ENCODE measurements at places on chromosomes 11 and 22. TPM values are rescaled to one million over a fixed set of nuclear protein-coding genes. Genes with fewer than 3 reads are reported as not detected.

OVOL1 gene
- not detected for total RNA-seq

GRCh38 chr11:11390068-11390771 lies 37.2 kb upstream of the CSNK2A3 start:
- DNase-seq = no peak

DNA sequence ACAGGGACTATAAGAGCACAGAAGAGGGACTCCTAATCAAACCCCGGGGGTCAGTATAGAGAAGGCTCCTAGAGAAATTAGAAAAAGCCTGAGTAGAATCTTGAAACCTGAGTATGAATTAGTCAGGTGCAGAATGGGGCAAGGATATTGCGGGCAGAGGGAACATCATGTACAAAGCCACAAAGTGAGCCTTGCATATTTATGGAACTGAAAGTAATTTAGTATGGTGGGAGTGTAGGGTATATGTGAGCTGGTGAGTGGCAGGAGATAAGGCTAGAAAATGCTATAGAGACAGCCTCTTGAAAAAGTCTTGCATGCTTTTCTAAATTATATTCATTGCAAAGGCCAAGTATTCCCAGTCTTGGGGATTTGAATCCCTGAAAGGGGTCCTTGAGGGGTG lies 93.7 kb downstream of the STIM1 start:
- DNase-seq = no peak

EXT2 gene
- total RNA-seq = 58.7 TPM

DNA sequence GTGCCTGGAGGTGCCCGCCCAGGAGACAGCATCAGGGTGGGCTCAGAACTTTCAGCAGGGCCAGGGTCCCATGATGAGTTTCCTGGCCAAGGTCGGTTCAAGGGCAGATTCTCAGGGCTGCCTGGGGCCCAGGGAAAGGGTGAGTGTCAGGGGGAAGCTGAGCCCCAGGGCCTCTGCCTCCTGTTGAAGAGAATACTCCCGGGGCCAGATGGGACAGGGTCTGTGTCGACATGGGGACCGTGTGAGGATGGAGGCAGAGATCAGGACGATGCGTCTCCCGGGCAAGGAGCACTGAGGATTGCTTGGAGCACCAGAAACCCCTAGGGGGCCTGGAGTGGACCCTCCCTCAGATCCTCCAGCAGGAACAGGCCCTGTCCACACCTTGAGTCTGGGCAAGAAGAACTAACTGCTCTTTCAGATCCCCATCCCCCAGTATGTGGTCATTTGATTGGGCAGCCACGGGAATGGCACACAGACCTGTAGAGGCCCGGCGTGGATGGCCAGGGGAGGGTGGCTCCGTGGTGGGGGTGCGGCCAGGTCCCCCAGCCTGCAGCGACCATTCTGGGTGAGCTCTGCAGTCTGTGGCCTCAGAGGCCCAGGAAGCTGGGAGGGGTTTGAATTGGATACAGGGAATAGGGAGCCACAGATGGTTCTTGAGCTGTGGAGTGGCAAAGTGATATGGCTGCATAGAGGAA lies 1078.7 kb downstream of the BRD1 start:
- DNase-seq = no peak

- no peak for DNase-seq
Observed at GRCh38 chr22:24355574-24355973, 71.8 kb upstream of the ADORA2A start.

DNA sequence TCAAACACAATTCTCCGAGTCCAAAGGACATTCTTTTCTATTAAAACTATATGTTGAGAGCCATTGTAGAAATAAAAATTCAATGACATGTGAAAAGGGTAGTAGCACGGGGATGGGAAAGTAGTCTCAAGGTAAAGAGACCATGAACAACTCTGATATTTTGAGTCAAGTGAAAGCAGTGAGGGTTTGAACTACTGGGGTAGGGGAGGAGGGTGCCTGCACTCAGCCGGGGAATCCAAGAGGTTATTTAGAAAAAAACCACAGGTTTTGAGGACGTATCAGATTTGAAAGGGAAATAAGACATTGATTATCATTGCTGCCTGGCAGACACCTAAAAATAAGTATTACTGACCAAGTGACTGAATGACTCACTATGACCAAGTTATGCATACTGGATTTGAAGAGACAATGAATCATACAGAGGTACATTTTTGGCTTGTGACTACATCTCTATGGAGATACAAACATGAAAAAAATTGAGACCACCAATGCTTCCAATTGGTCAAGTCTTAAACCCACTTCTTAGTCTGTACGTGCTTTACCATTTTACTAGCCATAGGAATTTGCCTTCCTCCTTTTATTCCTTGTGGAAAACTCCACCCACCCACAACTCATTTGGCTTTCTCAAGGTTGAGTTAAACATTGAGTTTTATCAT lies 2.2 kb upstream of the OR52H1 start:
- DNase-seq = no peak

DNA sequence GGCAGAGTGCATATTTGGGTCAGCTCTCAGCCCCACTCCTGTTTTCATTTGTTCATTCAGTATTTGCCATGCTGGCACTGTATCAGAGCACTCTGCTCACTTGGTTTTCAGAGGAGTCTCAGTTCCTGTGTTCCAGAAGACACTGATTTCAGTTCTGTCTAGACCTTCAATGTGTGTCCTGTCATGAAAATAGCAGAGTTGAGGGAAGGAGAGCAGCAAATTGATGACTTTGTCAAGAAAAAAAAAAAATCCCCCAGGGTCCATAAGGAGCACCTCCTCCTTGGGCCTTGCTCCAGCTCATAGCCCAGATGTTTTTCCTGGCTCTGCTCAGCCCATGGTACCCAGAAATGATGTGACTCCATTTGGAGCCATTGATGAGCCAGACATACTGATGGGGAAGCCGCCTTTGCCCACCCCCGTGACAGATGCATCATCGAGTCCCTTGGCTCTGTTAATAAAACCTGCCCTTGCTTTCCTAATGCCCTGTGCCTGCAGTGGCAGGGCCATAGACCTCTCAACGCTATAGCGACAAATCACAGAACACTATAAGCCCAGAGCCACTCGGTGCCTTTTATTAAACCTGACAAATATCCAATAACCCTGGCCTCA lies 107.0 kb downstream of the PKNOX2 start:
- DNase-seq = no peak

- DNase-seq = peak; percentile 47
Observed at GRCh38 chr11:134048028-134048427, 20.8 kb upstream of the JAM3 start.

GRCh38 chr11:70290361-70291065 lies 20.0 kb downstream of the PPFIA1 start:
- no peak for DNase-seq

UPB1 gene
- total RNA-seq = 1.3 TPM

- DNase-seq = no peak
Observed at GRCh38 chr22:25749420-25750169, 7.6 kb downstream of the MYO18B start.

GRCh38 chr22:37406441-37407235 lies 20.6 kb downstream of the ELFN2 start:
- no peak for DNase-seq

DNA sequence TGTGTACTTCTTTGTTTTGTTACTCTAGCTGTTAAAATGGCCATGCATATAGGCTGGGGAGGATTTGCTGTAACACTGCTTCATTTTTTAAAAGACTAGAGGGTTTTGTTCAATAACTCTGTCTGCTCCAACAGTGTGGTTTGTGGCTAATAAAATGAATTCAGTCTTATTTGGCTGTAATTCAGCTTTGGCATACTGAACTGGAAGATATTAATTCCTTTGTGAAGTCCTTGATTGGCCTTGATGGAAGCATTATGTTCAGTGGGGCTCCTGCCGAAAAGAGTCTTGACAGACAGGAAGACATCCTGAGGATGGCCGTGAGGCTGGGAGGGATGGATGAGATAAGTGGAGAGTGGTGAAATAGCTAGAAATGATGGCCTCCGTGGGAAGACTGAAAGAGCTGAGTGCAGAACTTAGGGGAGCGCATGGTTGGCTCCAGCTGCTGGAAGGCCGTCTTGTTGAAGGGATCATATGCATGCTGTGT lies 44.8 kb upstream of the MYO18B start:
- DNase-seq = no peak

CHST1 gene
- total RNA-seq = 2.1 TPM

- DNase-seq = peak; percentile 53
Observed at GRCh38 chr11:1160231-1161101, 2.7 kb downstream of the MUC5AC start.

DNA sequence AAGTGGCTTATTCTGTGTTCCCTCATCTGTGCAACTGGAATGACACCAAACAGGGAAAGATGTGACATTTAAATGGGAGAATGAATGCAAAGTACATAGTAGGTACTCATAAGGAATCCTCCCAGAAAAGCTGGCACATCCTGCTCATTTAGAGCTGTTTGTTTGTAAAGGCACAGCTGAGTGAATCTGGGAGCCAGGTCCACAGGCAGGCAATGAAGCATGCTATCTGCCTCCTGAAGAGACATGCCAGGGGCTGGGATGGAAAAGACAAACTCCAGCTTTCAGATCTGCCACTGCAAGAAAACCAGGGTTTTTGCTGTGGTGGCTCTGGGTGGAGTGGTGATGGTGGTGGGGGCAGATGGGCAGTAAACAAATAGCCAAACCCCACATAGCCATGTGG lies 150.1 kb downstream of the TENM4 start:
- DNase-seq = no peak

TTC36 gene
- total RNA-seq = 0.71 TPM

- no peak for DNase-seq
Observed at GRCh38 chr11:28887681-28888080, 779.5 kb downstream of the METTL15 start.

GRCh38 chr11:45095691-45096010 lies 50.8 kb upstream of the PRDM11 start:
- DNase-seq = no peak

GGTLC2 gene
- total RNA-seq = not detected

DNA sequence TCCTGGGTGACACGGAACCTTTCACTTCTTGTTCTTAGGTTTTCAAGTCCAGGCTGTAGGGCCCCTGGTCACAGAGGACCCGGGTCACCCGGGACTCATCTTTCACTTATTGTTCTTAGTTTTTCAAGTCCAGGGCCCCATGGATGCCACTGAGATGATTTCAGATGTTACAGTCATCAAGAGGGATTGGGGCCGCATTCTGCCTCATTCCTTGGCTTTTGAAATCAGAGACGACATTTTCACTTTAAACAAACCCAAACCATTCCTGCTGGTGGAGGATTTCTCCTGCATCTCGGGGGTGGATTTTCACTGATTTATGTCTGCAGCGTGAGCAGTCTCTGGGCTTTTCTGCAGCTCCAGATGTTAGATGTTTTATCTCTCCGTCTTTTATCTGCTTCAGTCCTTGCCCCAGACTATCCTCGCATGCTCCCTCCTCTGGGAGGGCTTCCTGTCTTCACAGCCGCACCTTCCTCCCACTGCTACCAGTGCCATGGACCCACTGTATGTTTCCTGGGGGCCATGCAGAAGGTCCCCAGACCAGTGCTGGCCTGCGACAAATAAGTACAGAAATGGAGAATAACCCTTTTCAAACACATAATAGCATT lies 27.4 kb downstream of the FBLN1 start:
- DNase-seq = no peak

P4HA3 gene
- total RNA-seq = 0.45 TPM

FGF3 gene
- total RNA-seq = not detected

DNA sequence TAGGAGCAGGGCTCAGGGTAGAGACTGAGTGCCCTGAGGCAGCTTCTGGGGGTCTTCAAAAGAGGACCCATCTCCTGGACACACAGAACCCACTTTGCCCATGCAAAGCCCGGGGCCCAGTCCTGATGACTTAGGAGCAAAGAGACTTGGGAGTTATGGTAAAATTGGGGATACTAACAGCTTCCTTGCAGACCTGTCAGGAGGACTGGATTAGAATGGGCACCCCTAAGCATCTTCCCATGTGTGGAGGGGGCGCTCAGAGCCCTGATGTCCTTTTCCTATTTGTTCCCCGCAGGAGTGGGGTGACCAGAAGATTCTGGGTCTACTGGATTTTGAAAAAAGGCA lies 100.0 kb downstream of the WNT7B start:
- peak; percentile 14 for DNase-seq

GRCh38 chr11:10800292-10800691 lies 8.4 kb downstream of the EIF4G2 start:
- DNase-seq = no peak
